ENCODE measurements at places on chromosomes 7 and 10. TPM values are rescaled to one million over a fixed set of nuclear protein-coding genes. Genes with fewer than 3 reads are reported as not detected.

DNA sequence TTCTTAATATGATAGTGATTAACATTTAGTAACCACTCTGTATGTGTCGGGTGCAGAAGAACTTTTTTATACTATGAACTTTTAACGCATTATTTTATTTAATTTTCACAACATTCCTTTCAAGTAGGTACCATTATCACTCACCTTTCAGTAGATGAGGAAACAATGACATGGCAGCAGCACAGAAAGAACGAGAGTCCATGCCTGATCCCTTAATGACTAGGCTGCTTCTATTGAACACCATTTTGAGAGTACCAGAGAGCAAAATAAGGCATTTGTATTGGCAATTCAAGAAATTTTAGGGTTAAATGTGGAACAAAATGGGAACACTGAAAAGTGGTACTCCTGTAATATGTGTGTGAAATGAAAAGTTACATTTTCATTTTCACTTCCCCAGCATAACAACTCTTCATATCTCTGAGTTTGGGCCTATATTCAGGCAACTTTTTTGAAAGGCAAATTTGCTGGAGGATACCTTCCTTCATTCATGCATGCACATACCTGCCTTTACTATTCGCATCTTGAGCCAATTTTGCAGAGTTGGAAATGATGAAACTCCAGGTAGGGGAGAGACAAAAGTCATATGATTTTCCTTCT, 12.8 kb downstream of the LRRN3 start:
- DNase-seq: no peak

- DNase-seq: no peak
Measured at GRCh38 chr7:86667732-86668131, 24.0 kb downstream of the GRM3 start.

GRCh38 chr7:47452295-47452694, 129.6 kb downstream of the TNS3 start:
- no peak for DNase-seq

GRCh38 chr10:2992401-2993198, 74.7 kb upstream of the PFKP start:
- no peak for DNase-seq

DNA sequence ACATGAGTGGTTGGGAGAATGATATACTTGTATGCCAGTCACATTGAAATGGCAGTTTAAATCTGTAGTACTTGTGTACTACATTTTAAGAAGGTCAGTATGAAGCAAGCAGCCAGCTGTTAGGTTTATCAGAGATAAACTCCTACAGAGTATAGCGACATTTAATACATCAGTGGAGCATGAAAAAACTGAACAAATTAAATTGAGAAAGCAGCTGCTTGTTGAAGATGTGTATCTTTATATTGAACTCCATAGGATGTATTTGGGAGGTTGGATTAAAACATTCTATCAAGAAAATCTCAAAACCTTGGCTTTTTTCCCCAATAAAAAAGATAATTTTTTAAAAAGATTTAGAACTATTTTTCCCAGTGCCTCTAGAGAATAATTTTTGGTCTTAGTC, 47.8 kb downstream of the PHF14 start:
- no peak for DNase-seq

- DNase-seq: no peak
Measured at GRCh38 chr10:24791084-24791726, 67.5 kb upstream of the ARHGAP21 start.

KCNIP2 gene
- total RNA-seq: 126 TPM

AFAP1L2 gene
- total RNA-seq: 5.0 TPM

FFAR4 gene
- 0.19 TPM for total RNA-seq

Measured in heart left ventricle (tissue), 16 donors.